NCI-H1092 treated with DMSO at 0.1 percent for 48 hours (cell line): ENCODE measurements at places on chromosomes 13 and 19.

GRCh38 chr19:3328743-3329142 lies 37.6 kb upstream of the NFIC start:
- DNase-seq: no peak

- DNase-seq: no peak
Measured at GRCh38 chr19:40395956-40396355, 6.0 kb upstream of the HIPK4 start.

DNA sequence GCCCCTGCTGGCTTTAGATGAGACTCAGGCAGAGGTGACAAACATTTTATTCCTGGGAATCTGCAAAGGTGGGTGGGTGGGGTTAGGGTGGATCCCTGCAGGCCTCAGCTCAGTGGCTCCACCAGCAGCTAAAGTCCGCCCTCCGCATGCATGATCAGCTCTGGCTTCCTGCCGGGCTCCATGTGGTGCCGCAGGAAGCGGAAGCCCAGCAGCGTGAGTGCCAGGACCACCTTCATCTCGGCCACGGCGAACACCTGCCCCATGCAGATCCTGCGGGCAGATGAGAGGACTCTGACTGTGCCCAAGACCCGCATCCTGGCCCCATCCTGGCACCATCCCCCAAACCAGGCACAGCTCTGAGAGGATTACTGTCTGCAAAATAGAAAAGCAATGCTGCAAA lies 26.3 kb downstream of the CYP4F2 start:
- DNase-seq: no peak

DNA sequence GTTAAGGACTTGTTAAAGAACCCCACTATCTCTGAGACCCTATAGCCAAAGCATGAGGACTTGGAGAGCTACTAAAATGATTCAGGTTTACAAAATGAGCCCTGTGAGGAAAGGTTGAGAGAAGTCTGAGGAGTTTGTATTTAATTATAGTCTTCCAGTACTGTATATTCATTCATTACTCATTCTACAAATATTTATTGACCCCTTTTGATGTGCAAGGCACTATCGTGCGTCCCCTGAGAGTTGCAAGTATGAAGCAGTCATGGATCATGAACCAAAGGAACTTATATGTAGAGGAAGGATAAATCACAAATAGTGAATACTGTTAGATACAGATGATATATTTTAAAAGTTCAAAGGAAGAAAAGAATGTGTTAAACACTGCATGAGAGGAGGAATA lies 84.4 kb downstream of the DNAJC15 start:
- no peak for DNase-seq

DNA sequence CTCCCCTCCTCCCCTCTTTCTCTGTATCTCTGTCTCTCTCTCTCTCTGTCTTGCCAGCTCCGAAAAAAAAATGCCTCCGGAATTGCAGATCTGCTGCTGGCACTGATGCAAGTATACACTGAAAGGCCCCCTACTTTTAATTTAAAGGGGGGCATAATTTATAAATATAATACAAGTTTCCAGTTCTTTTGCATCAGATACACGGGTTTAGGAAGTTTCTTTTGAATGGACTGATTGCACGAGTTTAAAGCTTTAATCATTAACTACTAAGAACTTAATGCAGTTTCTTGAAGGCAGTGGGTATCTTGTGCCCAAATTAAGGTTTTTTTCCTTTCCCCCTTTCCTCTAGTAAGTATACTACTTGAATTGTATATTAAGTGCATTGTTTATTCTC lies 1.4 kb downstream of the FGF9 start:
- no peak for DNase-seq

DNA sequence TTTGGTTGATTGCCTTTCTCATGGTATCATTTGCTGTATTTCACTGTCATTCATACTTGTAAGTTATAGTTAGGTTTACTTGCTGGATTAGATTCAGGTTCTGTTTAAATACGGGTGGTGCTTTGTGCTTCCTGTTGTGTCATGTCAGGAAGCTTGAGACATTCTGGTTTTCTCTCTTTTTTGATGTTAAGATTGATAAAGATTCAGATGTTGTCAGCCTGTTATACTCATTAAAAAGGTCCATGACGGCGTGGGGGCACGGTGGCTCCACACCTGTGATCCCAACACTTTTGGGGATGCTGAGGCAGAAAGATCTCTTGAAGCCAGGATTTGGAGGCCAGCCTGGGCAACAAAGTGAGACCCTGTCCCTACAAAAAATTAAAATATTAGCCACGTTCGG lies 45.7 kb downstream of the NAA16 start:
- DNase-seq: no peak

GRCh38 chr19:2097886-2098327 lies 1.2 kb downstream of the IZUMO4 start:
- DNase-seq: no peak

GRCh38 chr19:13211426-13212308 lies 61.5 kb downstream of the IER2 start:
- DNase-seq: no peak

DNA sequence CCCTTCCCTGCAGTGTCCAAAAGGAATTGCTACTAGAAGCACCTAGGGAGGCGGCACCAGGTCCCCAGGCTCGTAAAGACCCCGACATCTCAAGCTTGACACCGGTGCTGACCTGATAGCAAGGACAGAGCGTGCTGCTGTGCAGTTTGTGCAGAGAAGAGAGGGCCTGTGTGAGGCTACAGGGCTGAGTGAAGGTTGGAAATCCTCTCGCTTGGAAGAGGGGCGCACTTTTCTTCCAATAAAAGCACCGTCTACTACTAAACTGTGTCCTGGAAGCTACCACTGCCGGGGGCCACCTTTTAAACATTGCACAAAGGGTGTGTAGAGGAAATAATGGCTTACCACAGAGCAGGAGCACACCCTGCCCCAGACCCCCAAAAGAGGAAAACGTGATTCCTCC lies 11.0 kb downstream of the TMEM272 start:
- DNase-seq: no peak

GRCh38 chr19:4638317-4638716 lies 999 bp upstream of the TNFAIP8L1 start:
- no peak for DNase-seq

DNA sequence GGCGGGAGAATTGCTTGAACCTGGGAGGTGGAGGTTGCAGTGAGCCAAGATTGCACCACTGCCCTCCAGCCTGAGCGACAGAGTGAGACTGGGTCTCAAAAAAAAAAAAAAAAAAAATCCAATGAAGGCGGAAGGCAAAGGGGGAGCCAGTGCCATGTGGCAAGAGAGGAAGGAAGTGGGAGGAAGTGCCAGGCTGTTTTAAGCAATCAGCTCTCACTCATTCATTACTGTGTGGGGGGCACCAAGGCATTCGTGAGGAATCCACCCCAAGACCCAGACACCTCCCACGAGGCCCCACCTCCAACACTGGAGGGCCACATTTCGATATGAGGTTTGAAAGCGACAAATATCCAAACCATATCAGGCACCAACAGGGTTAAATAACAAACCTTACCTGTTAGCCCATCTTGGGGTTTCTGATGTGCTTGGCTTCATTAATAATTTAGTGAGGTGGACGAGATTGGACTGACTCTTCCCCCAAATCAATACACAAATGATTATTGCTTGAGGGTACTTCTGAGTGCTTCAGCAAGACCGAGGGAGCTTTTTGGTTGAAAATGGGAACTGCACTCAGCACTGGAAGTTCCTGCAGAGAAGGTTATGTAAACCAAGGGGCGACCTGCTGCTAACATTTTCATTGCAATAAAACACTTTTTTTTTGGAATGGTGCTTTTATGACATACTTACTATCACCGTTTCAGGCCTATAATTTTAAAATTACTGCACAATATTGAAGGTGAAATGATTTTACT lies 7.5 kb upstream of the LRP3 start:
- no peak for DNase-seq

DNA sequence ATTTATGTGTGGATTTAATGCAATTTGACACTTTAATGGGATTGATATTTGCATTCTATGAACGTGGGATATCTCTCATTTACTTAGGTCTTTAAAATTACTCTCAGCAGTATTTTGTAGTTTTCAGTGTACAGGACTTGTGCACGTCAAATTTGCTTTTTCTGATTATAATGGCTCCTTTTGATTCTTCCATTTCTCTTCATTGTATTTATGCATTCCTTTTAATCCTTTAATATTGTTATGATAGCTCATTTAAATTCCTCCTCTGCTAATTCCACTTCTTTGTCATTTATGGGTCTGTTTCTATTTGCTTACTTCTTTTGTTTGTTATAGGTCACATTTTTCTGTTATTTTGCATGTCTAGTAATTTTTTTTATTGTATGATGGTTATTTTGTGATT lies 226.6 kb downstream of the ATP8A2 start:
- no peak for DNase-seq

- no peak for DNase-seq
Measured at GRCh38 chr13:41915081-41915480, 45.8 kb downstream of the VWA8 start.

DNA sequence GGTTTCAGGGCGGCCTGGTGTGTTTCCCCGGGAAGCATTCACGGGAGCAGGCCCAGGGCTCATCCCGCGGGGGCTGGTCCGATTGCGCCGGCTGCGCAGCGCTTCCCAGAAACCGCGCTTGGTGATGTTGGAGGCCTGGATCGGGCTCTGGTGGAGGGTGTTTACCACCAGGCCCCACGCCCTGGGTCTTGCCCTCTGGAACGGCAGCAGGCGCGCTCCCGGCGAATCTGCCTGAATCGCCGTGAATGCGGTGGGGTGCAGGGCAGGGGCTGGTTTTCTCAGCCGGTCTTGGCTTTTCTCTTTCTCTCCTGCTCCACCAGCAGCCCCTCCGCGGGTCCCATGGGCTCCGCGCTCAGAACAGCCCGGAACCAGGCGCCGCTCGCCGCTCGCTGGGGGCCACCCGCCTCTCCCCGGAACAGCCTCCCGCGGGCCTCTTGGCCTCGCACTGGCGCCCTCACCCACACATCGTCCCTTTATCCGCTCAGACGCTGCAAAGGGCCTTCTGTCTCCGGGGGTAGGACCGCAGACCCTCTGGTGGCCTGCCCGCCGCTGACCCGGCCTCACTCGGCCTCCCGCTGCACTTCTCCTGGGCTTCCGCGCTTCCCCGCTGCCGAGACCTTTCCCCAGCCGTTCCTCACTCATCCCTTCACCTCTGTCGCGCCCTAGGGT lies 69.4 kb upstream of the GJB6 start:
- no peak for DNase-seq

GRCh38 chr13:75186379-75186778 lies 295.6 kb downstream of the TBC1D4 start:
- no peak for DNase-seq

DNA sequence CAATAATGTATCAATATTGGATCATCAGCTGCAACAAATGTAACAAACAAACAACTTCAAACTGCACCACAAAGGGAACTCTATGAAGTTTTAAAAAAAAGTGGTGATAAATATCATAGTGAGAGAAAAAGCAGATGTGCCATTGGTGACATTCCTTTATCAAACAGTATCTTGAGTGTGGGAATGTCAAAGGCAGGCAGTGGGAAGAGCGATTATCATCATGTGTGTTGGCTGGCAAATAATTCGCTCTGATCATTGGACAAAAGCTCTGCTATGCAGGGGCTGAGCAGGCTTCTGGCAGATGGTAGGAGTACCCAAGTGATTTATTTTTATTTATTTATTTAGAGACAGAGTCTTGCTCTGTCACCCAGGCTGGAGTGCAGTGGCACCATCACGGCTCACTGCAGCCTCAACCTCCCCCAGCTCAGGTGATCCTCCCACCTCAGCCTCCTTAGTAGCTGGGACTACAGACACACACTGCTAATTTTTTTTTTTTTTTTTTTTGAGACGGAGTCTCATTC lies 55.9 kb upstream of the RANBP3 start:
- no peak for DNase-seq

- DNase-seq: no peak
Measured at GRCh38 chr19:19155495-19156219, 14.4 kb downstream of the MEF2B start.

GRCh38 chr19:13796301-13797057 lies 1.2 kb downstream of the ZSWIM4 start:
- DNase-seq: no peak

GRCh38 chr13:49584771-49585182 lies 581 bp downstream of the RCBTB1 start:
- DNase-seq: no peak

- no peak for DNase-seq
Measured at GRCh38 chr13:23630349-23631093, 60.3 kb downstream of the TNFRSF19 start.

DNA sequence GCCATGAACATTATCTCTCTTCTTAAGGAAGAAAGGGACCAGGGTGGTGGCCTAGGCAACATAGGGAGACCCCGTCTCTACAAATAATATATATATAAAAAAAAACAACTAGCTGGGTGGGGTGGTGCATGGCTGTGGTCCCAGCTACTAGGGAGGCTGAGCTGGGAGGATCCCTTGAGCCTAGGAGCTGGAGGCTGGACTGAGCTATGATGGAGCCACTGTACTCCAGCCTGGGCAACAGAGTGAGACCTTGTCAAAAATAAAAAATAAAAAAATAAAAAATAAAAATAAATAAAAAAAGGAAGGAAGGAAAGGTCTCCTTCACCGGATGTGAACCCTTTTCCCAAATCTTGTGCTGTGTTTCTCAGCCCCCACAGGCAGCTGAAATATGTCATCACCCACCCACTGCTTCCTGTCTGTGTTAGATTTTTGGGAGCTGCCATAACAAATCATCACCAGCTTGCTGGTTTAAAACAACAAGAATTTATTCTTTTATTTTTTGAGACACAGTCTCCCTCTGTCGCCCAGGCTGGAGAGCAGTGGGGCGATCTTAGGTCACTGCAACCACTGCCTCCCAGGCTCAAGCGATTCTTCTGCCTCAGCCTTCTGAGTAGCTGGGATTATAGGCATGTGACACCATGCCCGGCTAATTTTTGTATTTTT lies 9.5 kb upstream of the TSPAN16 start:
- no peak for DNase-seq

GRCh38 chr13:114275304-114275703 lies 6.1 kb upstream of the UPF3A start:
- DNase-seq: no peak

GRCh38 chr13:113667771-113668490 lies 912 bp downstream of the GRK1 start:
- DNase-seq: no peak

- no peak for DNase-seq
Measured at GRCh38 chr13:80939581-80939980, 598.7 kb upstream of the SPRY2 start.

DNA sequence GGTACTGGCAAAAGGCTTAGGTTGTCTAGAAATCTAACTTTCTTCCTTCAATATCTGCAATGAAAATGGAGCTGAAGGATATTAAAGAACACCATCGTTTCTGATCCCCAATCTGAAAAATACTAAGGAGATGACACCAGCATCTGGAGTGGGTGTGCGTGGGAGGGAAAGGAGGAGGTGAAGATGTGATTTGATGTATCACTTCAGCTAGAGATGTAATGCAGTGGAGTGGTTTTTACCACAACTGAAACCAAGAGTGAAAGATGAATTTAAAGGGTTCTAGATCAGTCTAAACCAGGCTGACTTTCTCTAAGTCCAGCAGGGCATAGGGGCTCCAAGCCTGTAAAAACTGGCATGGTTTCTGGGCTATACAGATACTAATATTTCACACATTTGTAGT lies 148.4 kb downstream of the AKAP11 start:
- DNase-seq: no peak

- no peak for DNase-seq
Measured at GRCh38 chr19:35777086-35777841, 1.9 kb downstream of the ARHGAP33 start.
